SK-N-SH (cell line): ENCODE measurements at places on chromosomes 4 and X. TPM values are rescaled to one million over a fixed set of nuclear protein-coding genes. Genes with fewer than 3 reads are reported as not detected.

HS3ST1 gene
- polyA plus RNA-seq, result not detected in 2 replicates

TNIP2 gene
- 68.2 and 78.9 TPM in 2 replicates for polyA plus RNA-seq

SYP gene
- polyA plus RNA-seq, result 0.76 and 0.93 TPM in 2 replicates

USP17L30 gene
- not detected in 2 replicates for polyA plus RNA-seq

NXT2 gene
- polyA plus RNA-seq, result 16.8 and 26.6 TPM in 2 replicates

TMEM150C gene
- polyA plus RNA-seq, result 1.0 and 1.3 TPM in 2 replicates

TRIM60 gene
- polyA plus RNA-seq, result not detected in 2 replicates

SYTL4 gene
- polyA plus RNA-seq, result 2.3 and 3.1 TPM in 2 replicates

FAM9C gene
- polyA plus RNA-seq, result 1.9 and 2.6 TPM in 2 replicates

FAM114A1 gene
- 48.2 and 54.2 TPM in 2 replicates for polyA plus RNA-seq

UGT2B10 gene
- polyA plus RNA-seq, result not detected in 2 replicates

ADH1B gene
- polyA plus RNA-seq, result not detected in 2 replicates

DNA sequence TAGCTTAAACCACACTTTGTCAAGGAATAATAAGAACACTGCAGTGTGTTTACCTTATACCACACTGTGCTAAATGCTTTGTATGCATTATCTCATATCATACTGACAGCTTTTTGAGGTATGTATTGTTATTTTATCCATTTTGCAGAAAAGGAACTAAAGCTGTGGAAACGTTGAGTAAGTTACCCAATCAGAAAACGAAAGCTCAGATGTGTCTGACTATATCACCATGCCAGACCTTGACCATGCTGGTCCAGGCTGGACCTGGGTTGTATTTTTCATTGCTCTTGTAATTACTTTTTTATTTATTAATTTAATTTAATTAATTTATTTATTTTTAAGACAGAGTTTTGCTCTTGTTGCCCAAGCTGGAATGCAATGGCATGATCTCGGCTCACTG, 2.1 kb downstream of the HSD17B11 start:
- H3K36me3 ChIP-seq, result no peaks in the 10 kb centered on the region
- H3K27me3 ChIP-seq, result no peaks in the 10 kb centered on the region
- peak overlapping the region; percentile 80; the same call in 1 of the 2 replicates for H3K4me3 ChIP-seq
- DNase-seq, result no peak
- H3K4me1 ChIP-seq, result no peaks in the 10 kb centered on the region

- no peaks in the 10 kb centered on the region for H3K36me3 ChIP-seq
- peak; percentile 32 for DNase-seq
- H3K27me3 ChIP-seq, result peaks cover 24% of the 10 kb centered on the region; the same call in 1 of the 2 replicates
- H3K4me1 ChIP-seq, result no peaks in the 10 kb centered on the region
Measured at GRCh38 chrX:39167791-39168190, 366.5 kb downstream of the MID1IP1 start.

- H3K4me1 ChIP-seq, result peaks cover 4% of the 10 kb centered on the region; the same call in 1 of the 2 replicates
- no peak overlapping the region for H3K4me3 ChIP-seq
- no peak for DNase-seq
- H3K27me3 ChIP-seq, result peaks cover 8% of the 10 kb centered on the region; the same call in 1 of the 2 replicates
Measured at GRCh38 chr4:154328030-154328429, 163.6 kb downstream of the DCHS2 start.

DNA sequence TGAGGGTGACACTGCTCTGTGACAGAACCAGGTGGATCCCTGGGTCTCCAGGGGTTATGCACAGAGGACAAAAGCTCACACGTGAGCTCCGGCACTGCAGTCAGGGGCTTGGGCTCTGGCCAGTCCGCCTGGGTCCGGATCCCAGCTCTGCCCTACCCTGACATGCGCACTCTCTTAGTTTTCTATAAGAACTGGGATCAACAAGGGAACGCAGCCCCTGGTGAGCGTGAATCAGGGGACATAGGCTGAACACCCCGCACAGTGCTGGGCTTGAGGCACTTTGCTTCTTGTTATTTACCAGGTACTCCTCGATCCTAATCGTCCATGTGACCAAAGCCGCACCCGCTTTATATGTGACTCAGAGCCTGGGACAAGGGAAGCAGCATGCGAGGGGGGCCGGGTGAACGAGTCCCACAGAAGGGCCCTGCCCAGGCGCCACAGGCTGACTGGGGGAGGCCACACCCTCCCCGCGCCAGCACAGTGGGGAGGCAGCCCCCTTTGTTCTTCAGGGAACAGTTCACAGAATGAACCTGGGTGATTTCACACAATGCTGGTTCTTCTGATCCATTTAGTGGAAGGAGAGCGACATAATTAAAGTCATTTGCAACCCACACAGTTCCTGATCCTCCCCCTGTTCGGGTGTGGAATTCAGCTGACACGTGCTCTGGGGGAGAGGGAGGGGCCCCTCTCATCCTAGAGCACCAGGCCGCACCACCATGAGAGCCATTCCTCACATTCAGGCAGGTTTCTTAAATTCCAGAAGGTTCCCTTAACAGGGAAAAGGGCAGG, 55.5 kb downstream of the WFS1 start:
- H3K4me1 ChIP-seq, result peaks cover 3% of the 10 kb centered on the region; the same call in 1 of the 2 replicates
- no peak for DNase-seq
- H3K36me3 ChIP-seq, result no peaks in the 10 kb centered on the region

- H3K4me3 ChIP-seq, result no peak overlapping the region
- H3K27ac ChIP-seq, result no peak overlapping the region
- H3K4me1 ChIP-seq, result no peaks in the 10 kb centered on the region
- no peak for DNase-seq
- H3K36me3 ChIP-seq, result no peaks in the 10 kb centered on the region
- 0 out of 2 replicates have a peak, but pooled peaks cover 8% of the 10 kb centered on the region for H3K27me3 ChIP-seq
Measured at GRCh38 chrX:38668771-38669170, 107.4 kb downstream of the TSPAN7 start.

DNA sequence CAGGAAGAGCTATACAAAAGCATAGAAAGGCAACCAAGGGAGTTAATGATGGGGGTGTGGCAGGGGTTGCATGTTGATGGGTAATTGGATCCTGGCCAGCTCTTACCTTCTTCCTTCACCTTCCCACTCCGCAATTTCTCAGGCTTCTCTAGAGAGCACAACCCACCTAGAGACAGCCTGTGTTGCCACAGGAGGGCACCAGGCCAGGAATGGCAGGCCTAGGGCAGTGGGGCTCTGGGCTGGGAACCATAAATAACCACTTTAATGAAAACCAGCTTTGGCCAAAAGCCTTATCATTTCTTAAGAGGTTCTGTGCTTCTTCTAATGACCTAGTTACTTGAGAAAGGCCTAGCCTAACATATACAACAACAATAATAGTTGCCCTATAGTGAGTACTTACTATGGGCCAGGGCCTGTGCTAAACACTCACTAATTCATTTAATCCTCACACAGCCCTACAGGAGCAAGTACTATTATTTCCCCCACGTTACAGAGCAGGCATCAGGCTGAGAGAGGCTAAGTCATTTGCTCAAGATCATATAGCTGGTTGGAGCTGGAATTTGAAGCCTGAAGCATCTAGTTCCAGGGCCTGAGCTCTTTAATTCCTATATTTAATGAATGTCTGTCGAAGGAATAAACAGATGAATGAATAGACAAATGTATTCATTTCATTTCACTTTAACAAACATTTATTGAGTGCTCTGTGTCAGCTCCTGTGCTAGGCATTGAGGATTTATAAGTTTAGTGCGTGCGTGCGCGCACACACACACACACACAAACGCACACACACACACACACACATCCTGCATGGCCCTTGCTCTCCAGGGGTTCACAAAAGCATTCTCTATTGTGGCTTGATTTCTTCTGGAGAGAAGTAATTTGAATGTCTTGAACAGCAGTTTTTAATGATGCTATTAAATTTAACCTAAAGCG, 66.8 kb downstream of the RTL9 start:
- peaks cover 6% of the 10 kb centered on the region for H3K4me1 ChIP-seq
- H3K36me3 ChIP-seq, result no peaks in the 10 kb centered on the region
- no peak overlapping the region for H3K4me3 ChIP-seq
- DNase-seq, result peak; percentile 30

GRCh38 chr4:84220990-84221389, 278.1 kb downstream of the NKX6-1 start:
- H3K36me3 ChIP-seq, result no peaks in the 10 kb centered on the region
- no peaks in the 10 kb centered on the region; the same call in 1 of the 2 replicates for H3K27me3 ChIP-seq
- H3K4me3 ChIP-seq, result no peak overlapping the region

- no peak overlapping the region for H3K4me3 ChIP-seq
- H3K27ac ChIP-seq, result no peak overlapping the region
- no peak for DNase-seq
- peaks cover 4% of the 10 kb centered on the region for H3K4me1 ChIP-seq
- H3K27me3 ChIP-seq, result no peaks in the 10 kb centered on the region
Measured at GRCh38 chrX:10577853-10578252, 42.5 kb downstream of the MID1 start.

GRCh38 chrX:75596178-75596577, 73.3 kb upstream of the ZDHHC15 start:
- H3K4me1 ChIP-seq, result no peaks in the 10 kb centered on the region
- no peaks in the 10 kb centered on the region for H3K27me3 ChIP-seq
- DNase-seq, result no peak
- H3K4me3 ChIP-seq, result no peak overlapping the region

DNA sequence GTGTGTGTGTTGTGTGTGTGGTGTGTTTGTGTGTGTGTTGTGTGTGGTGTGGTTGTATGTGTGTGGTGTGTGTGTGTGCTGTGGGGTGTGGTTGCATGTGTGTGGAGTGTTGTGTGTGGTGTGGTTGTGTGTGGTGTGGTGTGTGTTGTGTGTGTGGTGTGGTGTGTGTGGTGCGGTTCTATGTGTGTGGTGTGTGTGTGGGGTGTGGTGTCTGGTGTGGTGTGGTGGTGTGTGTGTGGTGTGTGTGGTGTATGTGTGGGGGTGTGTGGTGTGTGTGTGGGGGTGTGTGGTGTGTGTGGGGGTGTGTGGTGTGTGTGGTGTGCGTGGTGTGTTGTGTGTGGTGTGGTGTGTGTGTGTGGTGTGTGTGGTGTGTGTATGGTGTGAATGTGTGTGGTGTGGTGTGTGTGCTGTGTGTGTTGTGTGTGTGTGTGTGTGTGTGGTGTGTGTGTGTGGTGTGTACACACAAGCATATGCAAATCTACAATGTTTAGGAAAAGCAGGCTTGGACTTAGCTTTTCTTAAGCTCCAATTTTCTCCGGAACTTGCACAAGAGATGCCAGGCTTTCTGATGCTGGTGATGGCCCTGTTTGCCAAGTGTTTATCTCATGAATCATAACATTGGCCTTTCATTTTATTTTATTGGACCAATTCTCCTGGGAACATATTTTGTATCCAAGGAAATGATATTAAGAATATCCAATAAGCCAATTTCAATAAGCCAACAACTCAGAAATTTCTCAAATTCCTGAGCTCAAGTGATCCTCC, 148.7 kb downstream of the SPATA18 start:
- DNase-seq, result no peak
- no peak overlapping the region for H3K27ac ChIP-seq
- H3K36me3 ChIP-seq, result no peaks in the 10 kb centered on the region
- H3K4me3 ChIP-seq, result no peak overlapping the region

DNA sequence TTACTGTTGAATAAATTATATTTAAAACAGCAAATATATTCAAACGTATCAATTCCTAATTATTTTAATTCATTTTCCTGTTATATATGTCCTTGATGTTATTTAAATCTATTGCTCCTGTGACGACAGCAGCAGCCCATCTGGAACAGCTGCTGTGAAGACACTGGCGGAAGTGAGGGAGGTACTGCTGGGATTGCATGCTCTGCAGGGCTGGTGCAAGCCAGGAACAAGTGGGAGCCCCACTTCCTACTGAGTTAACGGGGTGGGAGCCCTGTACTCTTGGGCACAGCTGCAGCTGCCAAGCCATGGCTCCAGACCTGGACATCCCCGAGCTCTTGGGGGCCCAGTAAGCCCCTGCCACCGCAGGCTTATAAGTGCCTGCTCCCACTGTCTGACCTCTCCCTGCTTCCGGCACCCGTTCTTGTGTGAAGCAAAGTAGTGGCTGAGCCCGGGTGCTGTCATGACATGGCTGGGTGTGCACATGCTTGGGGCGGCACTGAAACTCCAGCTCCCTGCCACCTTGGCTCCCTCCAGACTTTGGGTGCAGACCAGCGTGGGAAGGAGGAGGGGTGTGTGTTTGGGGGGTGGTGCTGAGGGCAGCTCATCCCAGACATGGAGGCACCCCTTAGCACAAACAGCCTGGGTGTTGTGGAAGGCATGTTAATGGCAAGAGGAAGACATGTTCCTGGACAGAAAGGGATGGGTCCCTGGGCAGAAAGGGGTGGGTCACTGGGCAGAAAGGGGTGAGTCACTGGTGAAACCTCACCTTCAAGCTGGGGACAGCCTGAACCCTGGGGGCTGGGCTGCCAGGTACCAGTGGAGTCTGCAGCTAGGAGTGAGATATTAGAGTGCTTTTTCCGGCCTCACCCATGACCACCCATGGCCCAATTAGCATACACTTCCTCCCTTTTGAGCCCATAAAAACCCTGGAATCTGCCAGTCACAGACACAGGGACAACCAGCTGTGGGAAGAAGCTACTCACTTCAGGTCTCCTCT, 1981.3 kb upstream of the IGFBP7 start:
- no peak overlapping the region for H3K27ac ChIP-seq
- no peak overlapping the region for H3K4me3 ChIP-seq
- H3K4me1 ChIP-seq, result no peaks in the 10 kb centered on the region; the same call in 1 of the 2 replicates
- no peaks in the 10 kb centered on the region for H3K27me3 ChIP-seq
- H3K36me3 ChIP-seq, result no peaks in the 10 kb centered on the region

- H3K27ac ChIP-seq, result no peak overlapping the region
- H3K4me3 ChIP-seq, result peak overlapping the region; percentile 42
- no peaks in the 10 kb centered on the region for H3K36me3 ChIP-seq
- H3K27me3 ChIP-seq, result peaks cover 20% of the 10 kb centered on the region; the same call in 1 of the 2 replicates
- H3K4me1 ChIP-seq, result no peaks in the 10 kb centered on the region
- peak; percentile 65 for DNase-seq
Measured at GRCh38 chrX:48890934-48891401, 6.6 kb downstream of the TIMM17B start.

- no peak overlapping the region for H3K4me3 ChIP-seq
- no peaks in the 10 kb centered on the region for H3K36me3 ChIP-seq
- no peak for DNase-seq
- no peaks in the 10 kb centered on the region for H3K4me1 ChIP-seq
- H3K27me3 ChIP-seq, result no peaks in the 10 kb centered on the region
- H3K27ac ChIP-seq, result no peak overlapping the region
Measured at GRCh38 chr4:26509681-26510333, 19.5 kb upstream of the CCKAR start.

GRCh38 chr4:115294717-115295116, 181.3 kb upstream of the NDST4 start:
- H3K27me3 ChIP-seq, result no peaks in the 10 kb centered on the region
- H3K27ac ChIP-seq, result no peak overlapping the region
- no peak for DNase-seq
- H3K4me1 ChIP-seq, result no peaks in the 10 kb centered on the region
- no peak overlapping the region for H3K4me3 ChIP-seq
- no peaks in the 10 kb centered on the region for H3K36me3 ChIP-seq

- H3K4me1 ChIP-seq, result no peaks in the 10 kb centered on the region
- H3K4me3 ChIP-seq, result no peak overlapping the region
Measured at GRCh38 chr4:84848432-84848831, 118.1 kb downstream of the WDFY3 start.
